ENCODE measurements at places on chromosomes 1 and 21.

- no peak for DNase-seq
Measured at GRCh38 chr1:8337776-8338525, 20.0 kb downstream of the SLC45A1 start.

DNA sequence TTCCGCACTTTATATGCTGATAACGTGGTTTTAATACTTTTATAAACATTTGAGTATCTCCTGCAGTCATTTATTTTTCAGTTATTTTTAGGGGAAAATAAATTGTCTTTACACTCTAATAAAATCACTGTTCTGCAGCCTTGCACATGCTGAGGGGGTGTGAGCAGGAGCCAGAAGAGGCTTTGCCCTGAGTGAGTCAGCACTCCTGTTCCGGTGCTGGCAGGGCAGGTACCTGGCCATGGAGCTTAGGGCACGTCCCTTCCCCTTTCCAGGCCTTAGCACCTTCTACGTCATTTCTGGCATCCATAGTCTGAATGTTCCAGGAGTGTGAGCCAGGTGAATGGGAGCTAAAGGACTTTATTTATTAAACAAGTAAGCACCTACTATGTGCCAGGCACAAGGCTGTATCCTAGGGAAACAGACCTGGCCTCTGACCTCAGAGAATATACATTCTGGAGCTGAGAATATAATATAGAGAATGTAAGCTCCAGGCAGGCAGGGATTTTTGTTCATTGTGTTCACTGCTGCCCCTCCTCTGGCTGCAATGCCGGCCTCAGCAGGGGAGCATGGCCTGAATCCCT lies 402.9 kb downstream of the PTPRU start:
- peak; percentile 65 for DNase-seq

GRCh38 chr1:213250041-213250440 lies 199.0 kb downstream of the RPS6KC1 start:
- DNase-seq = no peak

DNA sequence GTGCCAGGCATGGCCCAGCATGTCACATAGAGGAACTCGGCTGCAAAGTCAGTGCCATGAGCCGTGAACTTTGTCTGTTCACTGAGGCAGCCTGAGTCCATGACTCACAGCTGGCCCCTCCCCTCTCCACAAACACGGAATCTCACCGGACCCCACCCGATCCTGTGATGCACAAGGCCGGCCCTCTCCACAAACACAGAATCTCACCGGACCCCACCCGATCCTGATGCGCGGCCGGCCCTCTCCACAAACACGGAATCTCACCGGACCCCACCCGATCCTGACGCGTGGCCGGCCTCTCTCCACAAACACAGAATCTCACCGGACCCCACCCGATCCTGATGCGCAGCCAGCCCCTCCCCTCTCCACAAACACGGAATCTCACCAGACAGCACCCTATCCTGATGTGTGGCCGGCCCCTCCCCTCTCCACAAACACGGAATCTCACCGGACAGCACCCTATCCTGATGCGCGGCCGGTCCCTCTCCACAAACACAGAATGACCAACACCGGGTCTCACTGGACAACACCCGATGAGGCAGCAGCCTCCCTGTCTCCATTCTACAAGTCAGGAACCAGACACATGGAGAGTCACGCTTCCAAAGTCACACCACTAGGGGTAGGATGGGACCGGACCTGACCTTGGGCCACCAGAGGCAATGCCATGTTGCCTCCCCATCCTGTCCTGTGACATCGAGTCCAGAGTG lies 39.6 kb upstream of the GPR153 start:
- no peak for DNase-seq

GRCh38 chr1:188237573-188238348 lies 1409.0 kb downstream of the PLA2G4A start:
- no peak for DNase-seq

GRCh38 chr1:228241259-228241658 lies 33.4 kb downstream of the OBSCN start:
- DNase-seq = no peak

- DNase-seq = no peak
Measured at GRCh38 chr1:3019007-3019515, 2.2 kb upstream of the ACTRT2 start.

DNA sequence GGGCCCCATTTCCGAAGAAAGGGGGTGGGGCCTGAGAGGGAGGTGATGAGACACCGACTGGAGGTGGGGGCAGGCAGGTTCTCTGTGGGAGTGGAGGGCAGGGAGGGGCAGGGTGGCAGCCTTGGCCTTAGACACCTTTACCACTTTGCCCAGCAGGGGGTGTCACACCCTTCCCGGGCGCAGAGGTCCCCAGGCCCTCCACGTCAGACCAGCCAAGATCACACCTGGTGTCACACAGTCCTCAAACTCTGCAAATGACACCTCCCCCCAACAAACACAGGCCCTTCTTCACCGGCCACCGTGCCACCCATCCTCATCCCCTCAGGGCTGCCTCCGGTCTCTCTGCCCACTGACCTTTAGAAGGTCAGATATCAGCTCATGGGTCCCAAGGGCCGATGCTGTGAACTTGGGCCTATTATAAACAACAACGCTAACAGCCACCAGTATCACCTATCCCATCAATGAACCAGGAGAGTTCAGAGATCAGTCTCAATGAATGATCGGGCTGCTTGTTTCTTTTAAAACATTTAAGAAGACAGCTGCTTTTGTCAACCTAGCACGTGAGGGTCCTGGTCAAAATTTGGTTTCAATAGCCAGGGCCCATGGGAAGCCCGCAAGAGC lies 103.9 kb downstream of the CASZ1 start:
- DNase-seq = peak; percentile 43

DNA sequence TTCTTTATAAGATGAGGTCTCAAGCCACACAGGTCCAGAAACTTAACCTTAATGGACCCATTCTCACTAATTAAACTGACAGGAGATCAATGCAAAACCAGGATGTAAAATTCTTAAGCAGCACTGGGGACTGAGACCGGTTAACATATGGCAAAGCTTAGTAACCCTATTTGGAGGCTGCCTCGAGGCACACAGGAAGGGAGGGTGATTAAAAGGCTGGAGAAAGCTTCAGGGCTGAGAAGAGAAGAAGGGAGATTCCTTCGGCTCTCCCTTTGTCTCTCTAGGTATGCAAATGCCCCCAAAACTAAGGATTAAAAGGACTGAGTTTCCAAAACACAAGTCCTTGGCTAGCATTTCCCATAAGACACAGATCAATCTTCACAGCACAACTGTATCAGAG lies 120.8 kb upstream of the DSCAM start:
- no peak for DNase-seq

- DNase-seq = no peak
Measured at GRCh38 chr1:180542838-180543145, 16.0 kb upstream of the OVAAL start.

- DNase-seq = no peak
Measured at GRCh38 chr1:235952950-235953615, 86.4 kb upstream of the LYST start.

- DNase-seq = no peak
Measured at GRCh38 chr1:63108206-63108605, 214.2 kb upstream of the FOXD3 start.

- no peak for DNase-seq
Measured at GRCh38 chr1:68213843-68214242, 18.5 kb downstream of the WLS start.

- DNase-seq = no peak
Measured at GRCh38 chr1:39574646-39575045, 1.9 kb downstream of the PABPC4 start.

DNA sequence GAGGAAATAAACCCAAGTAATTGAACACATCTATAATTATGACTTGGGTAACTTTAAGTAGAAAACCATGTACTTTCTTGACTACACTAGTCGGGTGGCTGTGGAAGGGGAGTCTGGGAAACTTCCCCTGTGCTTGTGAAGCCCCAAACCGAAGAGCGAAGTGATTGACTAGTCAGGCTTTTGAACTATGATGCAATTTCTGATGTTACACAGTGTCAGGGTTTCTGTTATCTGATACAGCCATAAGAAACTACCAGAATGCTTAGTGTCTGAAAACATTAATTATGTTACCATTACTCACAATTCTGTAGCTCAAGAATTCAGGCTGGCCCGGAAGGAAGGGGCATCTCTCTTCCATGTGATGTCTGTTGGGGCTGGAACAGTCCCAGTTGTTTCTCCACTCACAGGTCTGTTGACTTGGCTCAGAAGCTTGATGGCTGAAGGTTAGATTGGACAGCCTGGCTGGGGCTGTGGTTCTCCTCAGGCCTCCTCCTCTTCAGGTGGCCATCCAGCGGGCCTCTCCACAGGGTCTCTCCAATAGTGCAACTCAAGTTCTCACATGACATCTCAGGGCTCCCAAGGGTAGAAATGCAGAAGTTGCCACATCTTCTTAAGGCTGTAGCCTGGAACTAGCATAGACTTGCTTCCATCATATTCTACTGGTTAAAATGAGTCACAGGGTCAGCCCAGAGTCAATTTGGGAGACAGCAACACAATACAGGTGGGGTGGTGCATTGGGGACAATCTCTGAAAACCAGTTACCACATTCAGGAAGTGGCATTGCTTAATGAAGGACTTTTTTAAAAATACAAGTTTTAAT lies 8.3 kb upstream of the C8B start:
- DNase-seq = no peak

- DNase-seq = peak; percentile 48
Measured at GRCh38 chr1:200670242-200671118, 773 bp upstream of the DDX59 start.

GRCh38 chr1:11691302-11691914 lies at the start of gene DRAXIN:
Gene DRAXIN (plus strand): TSS chr1:11691710. CDS start chr1:11706259, 14,549 bp downstream.
- no peak for DNase-seq

- peak; percentile 60 for DNase-seq
Measured at GRCh38 chr1:39852876-39853275, 30.4 kb downstream of the TRIT1 start.

DNA sequence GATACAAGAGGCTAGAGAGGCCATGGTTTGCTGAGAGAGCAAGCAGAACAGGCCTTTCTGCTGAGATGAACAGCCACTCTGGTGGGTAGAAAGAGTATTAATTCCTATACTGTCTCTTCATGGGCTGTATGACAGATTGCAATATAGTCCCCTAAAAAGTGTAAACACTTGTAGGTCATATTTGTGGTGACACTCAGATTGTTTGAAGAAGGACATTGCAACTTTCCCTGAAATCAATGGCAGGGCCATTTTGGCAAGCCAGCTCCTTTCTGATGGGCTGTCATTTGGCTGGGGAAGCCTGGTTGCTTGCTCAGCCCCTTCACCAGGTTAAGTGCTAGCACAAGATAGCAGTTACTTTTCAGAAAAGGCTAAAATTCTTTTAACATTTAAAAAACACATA lies 27.5 kb downstream of the RAB4A start:
- DNase-seq = no peak

GRCh38 chr1:234019387-234019786 lies 114.9 kb downstream of the SLC35F3 start:
- DNase-seq = no peak

DNA sequence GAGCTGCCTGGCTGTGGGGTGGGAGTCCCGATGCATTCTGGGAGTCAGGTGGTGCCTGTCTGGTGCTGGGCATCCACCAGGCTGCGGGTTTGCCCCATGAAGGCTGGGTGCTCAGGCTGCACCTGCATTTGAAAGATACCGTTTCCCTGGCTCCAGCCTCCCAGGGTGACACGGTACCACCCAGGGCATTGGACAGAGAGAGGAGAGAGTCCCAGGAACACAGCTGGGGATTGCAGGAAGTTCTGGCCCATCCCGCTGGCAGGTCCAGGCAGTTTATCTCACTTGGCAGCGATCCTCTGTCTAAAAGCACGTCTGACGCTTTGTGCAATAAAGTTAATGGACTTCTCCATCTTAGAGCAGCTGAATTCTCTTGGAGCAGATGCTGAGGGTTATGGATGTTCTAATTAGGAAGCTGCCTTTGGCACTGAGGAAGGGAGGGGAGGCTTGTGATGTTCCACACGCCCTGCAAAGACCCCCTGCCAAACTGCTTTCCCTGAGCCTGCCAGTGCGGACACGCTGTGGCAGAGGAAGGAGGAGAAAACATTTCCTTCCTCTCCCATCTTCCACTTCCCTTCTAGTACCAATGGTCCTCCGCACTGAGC lies 246.9 kb downstream of the GRIK3 start:
- no peak for DNase-seq

DNA sequence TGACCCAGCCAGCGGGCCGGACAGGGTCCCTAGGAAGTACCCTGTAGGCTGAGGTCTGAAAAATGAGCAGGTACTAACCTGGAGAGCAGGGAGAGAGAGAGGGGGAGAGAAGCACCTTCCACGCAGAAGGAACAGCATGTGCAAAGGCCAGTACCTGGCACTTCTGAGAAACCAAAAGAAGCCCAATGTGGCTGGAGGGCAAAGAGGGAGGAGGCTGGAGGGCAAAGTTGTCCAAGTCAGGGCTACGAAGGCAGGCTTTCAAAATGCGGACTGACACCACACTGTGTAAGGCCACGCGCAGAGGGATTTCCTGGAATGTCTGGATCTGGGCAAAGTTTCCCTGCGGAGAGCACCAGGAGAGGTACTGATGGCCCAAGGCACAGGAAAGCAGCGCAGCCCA lies 64.4 kb downstream of the SSBP3 start:
- DNase-seq = no peak

DNA sequence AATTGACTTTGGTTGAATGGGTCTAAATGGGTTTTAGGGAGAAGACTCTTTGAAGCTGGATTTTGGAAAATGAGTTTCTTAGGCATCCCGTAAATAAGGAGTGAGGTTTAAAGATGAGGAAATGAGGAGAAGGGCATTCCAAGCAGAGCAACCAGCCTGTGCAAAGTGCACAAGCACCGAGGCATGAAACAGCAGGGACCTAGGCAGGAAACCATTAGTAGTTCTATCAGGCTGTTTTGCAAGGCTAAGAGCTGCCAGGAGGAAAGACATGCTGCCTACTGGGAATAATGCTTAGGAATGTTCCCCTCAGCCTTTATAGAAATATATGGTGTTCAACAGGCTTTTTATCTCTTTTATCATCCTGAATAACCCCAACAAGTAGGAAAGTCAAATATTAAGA lies 153.1 kb upstream of the FGGY start:
- DNase-seq = peak; percentile 75

- DNase-seq = peak; percentile 96
Measured at GRCh38 chr1:156126043-156126629, 11.6 kb downstream of the LMNA start.

- no peak for DNase-seq
Measured at GRCh38 chr1:174074757-174075156, 52.6 kb upstream of the RC3H1 start.

GRCh38 chr1:199898654-199899053 lies 128.9 kb upstream of the NR5A2 start:
- DNase-seq = no peak

DNA sequence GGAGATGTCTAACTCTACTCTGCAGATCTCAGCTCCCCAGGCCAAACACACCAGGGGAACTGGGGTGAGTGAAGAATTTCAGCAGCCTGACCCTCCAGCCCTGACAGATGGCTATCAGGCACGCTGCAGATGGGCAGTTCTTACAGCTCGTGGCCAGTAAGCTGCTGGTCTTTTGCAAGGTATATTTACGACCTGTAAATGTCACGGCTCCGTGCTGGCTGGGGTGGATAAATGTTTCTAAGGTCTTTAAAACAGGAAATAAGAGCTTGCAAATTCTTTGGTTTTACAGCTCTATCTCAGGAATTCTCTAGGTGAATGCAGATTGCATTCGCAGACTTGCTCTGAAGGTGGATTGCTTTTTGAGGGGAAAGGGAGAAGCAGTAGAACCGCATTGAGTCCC lies 10.1 kb downstream of the DOP1B start:
- DNase-seq = no peak

- DNase-seq = no peak
Measured at GRCh38 chr21:19523061-19523460, 1119.5 kb upstream of the TMPRSS15 start.
